ENCODE measurements at places on chromosomes 1 and 21.

- DNase-seq, result no peak
These were observed at the start of gene KCND3 for GRCh38 chr1:111989531-111990025. Gene KCND3 (minus strand): TSS chr1:111989668.

DNA sequence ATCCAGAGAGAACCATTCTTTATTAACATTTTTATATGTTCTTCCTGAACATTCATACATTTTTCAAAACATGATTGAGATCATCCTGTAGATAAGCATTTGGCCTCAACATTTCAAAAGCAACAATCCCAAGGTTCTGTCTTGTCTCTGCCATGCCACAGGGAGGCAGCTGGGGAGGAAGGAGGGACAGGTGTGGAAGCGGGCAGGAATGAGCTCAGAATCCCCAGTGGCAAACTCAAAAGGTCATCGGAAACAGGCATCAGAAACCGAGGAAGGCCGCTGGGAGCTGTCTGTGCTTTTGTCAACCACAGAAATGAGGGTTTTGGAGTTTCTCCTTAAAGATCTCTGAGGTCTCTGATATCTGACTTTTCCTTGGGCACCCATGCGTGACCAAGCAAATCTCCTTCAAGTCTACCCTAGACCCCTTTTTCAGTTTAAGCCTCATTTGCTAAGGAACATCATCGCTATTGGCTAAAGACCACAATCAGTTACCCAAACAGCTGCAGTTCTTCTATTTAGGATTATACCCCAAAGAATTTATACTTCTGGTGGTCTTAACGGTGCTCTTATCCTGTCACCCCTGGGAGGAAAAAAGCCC, 34.0 kb downstream of the RASSF5 start:
- no peak for DNase-seq

DNA sequence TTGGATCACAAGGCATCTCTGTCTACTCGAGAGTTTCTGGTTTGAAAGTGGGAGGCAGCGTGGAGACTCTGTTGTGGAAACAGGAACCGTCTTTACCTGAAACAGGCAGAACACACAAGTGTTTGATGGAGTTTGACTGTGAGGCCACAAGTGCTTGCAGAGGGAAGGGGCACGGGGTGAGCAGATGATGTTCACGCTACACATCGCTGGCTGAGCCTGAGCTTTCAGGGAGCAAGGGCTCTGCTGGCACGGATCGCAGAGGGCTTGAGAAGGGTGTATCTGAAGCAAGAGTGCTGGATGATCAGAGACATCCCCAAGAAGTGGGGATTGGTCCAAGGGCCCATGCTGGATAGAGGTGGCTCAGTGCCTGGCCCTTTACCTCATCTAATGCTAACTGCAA, 59.3 kb downstream of the IGSF21 start:
- no peak for DNase-seq

- DNase-seq, result no peak
These were observed 10.1 kb downstream of the CLCA2 start for GRCh38 chr1:86434059-86434458.

- no peak for DNase-seq
These were observed 38.6 kb upstream of the CPLANE2 start for GRCh38 chr1:16275591-16275990.

DNA sequence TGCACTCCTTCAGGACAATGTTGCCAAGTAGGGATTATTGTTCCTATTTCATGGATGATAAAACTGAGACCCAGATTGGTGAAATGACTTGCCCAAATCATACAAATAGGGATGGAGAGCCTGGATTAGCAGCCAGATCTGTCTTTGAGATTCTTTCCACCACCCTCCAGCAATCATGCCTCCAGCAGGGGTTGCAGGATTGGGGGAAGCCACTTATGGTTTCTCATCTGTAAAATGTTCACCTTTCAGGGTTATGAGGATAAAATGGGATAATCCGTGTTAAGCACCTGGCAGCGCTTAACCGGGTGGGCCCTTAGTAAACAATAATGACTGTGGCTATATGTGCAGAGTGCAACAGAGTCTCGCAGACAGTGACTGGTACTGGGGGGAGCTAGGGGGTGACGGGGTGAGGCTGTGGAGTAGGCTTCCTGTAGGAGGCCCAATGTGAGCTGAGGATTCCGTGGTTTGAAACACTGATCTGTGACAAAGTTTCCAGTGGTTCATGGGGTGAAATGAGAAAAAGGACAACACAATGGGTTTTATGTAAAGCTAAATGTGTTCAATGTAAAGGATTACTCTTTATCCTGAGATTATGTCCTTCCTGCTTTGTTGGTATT, 33.7 kb upstream of the FOXO6 start:
- DNase-seq, result no peak

GRCh38 chr1:31987135-31987619, 26.5 kb upstream of the KHDRBS1 start:
- peak; percentile 67 for DNase-seq
